Activated CD4-positive, alpha-beta T cell treated with anti-CD3 and anti-CD28 coated beads, Interleukin-2, amount 50 U/mL, for 16 hours (primary cell): ENCODE measurements at places on chromosomes 1 and 21.

DNA sequence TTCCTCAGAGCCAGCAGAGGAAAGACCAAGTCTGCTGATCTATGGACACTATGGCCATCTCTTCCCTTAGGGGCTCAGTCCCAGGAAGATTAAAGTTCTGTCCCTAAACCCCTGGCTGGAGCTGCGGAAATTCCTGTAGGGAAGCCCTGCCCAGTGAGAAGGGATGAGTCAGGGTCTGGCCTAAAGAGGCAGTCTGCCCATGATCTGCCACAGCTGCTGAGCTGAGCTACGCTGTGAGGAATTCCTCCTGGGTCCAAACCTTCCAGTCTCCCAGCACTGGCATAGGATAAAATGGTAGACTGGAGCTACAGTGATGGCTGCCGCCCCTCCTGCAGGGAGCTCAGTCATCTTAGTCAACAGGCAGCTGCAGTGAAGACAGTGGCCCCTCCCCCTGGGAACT is 213.7 kb downstream of the BRINP2 start:
- DNase-seq = no peak

DNA sequence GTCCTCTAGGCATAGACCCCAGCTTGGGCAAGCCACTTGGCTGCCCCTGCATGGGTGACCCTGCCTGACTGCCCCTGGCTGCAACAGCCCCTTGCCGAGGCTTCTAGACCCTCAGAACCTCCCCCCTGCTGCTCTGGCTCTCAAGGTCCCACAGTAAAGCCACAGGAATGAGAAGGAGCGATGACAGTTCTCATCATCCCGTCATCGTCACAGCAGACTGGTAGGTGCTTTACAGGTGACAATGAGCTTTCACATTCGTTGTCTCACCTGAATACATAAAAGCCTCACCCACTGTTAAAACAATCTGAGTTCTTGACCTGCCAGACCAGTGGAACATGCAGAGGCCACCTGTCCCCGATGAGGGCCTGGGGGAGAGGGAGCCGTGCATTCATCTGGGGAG is 36.0 kb upstream of the GPR157 start:
- DNase-seq = no peak

GRCh38 chr21:16504281-16504680 is 774.5 kb downstream of the USP25 start:
- DNase-seq = no peak

GRCh38 chr1:20301463-20302107 is 10.9 kb downstream of the VWA5B1 start:
- DNase-seq = no peak

- DNase-seq = no peak
Observed at GRCh38 chr1:93775224-93775623, 93.6 kb upstream of the BCAR3 start.

DNA sequence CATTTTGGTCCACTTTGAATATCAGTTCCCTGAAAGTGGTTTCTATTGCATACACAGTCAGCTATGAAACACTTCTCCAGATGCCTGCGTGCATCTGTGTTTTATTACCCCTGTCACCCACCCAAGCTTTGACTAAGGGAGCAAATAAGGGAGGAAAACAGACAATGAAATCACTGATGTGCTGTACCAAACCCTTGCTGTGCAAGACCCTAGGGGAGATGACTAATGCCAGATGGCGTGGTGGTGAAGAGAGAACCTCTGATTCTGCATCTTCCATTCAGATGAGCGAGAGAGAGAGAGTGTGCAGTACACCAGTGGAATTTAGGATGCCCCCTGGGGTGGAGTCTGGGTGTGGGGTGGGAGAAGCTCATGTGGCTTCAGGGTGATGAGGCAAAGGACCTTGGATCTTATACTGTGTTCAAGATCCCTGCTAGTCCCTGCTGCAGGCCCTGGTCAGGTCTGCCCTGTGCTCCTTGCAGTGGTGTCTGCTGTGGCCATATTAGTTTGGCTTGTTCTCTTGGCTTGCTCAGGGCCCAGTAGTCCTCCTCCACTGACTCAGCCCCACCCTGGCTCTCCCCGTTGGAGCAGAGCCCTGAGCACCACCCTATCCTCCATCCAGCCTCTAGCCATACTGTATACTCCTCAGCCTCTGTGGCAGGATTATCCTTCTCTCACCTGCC is 18.5 kb downstream of the CLCA1 start:
- DNase-seq = no peak

- no peak for DNase-seq
Observed at GRCh38 chr1:38558500-38559445, 300.8 kb downstream of the RRAGC start.

DNA sequence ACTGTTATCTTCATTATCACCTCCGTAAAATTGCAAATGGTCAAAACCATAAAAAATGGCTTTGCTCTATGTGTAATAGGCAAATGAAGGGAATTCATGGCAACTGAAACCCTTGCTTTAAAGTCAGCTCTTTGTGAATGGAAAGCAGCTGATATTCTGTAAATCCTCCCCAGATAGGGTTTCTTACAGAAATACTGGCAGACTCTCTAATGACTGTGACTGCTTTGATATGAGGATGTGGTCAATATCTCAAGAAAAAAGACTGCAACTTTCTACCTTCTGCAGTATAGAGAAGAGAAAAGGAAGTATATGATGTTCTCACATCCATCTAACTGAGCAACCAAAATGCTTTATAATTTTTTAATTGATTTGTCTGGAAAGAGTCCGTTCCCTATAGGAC is 193.1 kb downstream of the ST6GALNAC3 start:
- peak; percentile 54 for DNase-seq

GRCh38 chr1:33696962-33697361 is 166.9 kb upstream of the HMGB4 start:
- DNase-seq = no peak

- DNase-seq = no peak
Observed at GRCh38 chr1:22851517-22851916, 121.1 kb downstream of the LACTBL1 start.

GRCh38 chr1:226063977-226064815 is 1.7 kb downstream of the H3-3A start:
- peak; percentile 48 for DNase-seq

DNA sequence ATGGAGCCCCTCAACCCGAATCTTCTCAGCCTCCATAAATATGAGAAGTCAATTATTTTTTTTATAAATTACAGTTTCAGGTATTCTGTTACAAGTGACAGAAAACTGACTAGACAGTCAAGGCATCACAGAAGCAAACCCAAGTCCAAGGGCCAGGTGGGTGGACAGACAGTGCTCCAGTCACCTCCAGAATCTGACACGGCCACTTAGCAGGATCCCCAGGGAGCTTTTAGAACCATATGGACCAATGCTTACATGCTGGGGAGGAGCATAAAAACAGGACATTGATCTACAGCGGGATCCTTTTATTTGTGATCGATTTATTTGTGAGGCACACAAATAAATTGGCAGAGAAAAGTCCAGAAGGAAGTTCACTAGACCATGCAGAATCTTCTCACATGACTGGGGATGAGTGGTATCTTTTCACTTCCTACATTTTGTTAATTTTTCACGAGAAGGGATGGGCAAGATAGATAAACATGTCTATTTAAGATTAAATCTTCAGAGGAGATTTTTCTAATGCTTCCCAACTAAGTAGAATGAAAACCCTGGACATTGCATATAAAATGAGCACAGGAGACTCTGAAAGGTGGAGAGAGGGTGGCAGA is 15.0 kb downstream of the ZNF496 start:
- no peak for DNase-seq

DNA sequence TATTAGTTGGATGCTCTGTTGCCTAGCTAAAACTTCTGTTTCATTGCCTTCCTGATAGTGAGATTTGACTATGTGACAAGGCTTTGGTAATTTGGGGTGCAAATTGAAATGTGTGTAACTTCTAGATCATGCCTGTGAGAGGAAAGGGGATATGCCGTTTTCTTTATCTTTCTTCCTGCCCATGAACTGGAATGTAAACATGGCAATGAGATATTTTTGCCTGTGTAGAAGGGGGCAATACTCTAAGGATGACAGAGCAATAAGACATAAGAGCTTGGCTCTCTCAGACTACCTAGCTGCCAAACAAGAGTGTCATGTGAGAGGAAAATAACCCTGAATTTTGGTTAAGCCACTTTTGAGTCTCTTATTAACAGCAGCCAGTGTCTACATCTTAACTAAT is 49.7 kb downstream of the RAP1A start:
- DNase-seq = no peak

DNA sequence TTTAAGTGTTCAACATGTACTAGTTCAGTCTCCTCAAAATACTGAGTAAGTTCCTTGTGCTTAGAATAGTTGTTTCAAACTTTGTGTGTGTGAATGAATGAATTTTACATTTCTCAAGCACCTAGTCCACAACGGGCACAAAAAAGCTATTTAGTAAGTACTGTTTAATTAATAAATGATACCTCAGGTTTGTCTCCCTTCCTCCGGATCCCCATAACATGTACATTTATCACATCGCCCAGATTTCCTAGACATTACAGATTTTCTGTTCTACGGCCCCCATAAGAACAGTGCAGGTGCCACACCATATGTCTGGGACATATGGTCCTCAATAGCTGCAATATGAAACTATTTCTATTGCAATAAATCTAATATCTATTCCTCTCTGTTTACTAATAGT is 1.3 kb upstream of the TTF2 start:
- DNase-seq = no peak

DNA sequence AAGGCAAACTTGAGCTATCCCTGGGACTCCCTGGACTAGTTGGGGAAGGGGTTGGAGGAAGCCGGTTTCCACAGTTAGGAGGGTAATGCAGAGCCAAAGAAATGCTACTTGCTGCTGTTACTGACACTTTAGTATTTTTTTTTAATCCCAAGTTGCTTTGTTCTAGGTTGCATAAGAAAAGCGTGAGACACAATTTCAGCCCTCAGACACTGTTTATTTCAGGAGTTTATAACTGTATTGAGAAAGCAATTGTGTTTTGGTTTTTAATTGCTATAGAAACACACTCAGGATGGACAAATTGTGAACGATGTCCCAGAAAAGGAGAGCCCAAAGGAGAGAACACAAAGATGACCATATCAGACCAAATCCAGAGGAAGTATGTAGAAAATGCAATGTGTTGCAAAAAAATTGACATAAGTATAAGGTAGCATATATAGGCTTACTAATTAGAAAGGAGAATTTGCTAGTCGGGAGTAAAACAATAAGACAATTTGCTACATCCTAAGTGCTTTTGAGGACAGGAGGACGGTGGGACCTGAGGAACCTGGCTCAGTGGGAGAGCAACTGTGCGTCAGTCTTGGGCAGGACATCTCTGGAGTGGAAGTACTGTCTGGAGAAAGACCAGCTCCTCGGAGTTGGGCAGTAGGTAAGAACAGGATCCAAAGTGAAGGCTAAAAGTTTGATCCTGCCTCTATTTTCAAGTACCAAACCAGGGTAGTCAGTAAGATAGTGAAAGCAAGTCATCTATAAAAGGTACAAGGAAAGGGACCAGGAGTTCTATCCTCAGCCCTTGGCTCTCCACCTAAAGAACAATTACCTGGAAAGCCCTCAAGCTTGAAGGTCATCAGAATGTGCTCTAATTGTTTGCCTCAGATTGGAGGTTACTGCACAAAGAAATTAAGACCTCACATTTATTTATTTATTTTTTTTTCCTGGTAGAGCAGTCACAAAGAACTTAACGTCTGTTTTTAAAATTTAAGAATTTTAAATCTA is 39.9 kb downstream of the DIPK1A start:
- DNase-seq = no peak

DNA sequence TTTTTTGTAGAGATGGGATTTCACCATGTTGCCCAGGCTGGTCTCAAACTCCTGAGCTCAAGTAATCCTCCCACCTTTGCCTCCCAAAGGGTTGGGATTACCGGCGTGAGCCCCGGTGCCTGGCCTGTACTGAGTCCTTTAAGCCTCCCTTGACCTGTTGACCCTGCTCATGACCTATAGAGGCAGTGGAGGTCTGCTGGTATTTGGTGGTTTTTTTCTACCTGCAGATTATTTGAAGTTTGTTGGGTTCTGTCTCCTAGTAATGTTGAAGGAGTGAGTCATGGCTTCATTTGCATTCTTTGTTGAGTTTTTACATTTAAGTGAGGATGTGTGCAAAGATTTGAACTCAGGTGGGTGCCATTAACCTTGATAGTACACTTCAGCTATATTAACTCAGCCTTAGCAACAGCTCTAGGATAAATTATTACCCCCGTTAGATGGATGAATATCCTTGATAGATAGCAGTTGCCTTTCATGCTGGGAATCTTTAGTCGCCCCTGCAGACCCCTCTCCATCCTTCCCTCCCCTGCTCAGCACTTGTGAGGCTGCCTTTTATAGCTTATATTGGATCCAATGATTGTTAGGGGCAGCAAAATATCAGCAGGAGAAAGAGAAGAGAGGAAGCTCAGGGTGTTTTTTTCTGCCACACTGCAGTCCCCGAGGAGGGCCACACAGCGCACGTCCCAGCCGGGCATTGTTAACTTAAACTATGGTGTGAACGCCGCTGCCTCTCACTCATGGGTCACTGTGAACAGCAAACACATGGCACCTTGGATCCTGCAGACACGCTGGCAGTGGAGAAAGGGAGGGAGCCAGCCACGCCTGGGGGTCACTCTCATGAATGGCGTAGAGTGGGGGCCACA is 14.9 kb upstream of the NPPB start:
- DNase-seq = no peak

DNA sequence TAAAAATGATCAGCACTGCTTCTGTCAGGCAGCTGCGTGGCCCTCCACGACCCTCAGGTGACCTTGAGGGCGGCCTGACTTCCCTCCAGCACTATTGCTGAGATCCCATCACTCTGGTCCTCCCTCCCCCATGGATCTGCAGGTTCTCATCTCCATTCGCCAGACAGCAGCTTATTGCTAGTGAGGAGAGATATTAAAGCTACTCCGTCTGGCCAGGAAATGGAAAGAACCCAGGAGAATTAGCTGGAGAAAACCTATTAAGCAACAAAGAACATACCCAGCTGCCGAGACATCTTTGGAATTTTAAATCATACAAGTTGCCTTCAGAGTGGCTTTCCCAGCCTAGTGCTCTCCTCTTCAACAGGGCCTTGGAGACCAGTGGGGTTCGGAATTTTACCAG is 25.7 kb upstream of the KCNN3 start:
- DNase-seq = no peak

DNA sequence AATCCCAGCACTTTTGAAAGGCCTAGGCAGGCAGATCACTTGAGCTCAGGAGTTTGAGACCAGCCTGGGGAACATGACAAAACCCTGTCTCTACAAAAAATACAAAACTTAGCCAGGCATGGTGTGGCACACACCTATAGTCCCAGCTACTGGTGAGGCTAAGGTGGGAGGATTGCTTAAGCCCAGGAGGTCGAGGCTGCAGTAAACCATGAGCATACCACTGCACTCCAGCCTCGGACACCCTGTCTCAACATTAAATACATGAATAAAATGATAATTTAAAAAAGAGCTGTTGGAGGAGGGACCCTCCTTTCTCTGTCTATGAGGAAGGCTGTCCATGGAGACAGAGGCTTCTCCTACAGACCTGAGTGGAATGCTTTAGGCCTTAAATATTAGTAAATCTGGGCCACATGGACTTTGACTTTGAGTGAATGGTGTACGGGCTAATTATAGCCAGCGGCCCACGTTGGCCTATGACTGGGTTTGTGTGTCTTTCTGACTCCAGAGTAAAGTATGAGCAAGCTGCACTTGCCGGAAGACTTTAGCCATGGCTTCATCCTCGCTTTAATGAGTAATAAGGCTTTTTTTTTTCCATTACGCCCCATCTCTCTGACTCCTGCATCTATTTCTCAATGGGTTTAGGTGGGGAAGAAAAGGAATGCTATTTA is 21.3 kb downstream of the RAB3B start:
- no peak for DNase-seq

GRCh38 chr1:79151006-79151796 is 144.7 kb upstream of the ADGRL4 start:
- no peak for DNase-seq
